ENCODE measurements at places on chromosomes 6 and 20.
A peak's percentile ranks its signal among the peaks of the same experiment; 100 is the strongest.

DNA sequence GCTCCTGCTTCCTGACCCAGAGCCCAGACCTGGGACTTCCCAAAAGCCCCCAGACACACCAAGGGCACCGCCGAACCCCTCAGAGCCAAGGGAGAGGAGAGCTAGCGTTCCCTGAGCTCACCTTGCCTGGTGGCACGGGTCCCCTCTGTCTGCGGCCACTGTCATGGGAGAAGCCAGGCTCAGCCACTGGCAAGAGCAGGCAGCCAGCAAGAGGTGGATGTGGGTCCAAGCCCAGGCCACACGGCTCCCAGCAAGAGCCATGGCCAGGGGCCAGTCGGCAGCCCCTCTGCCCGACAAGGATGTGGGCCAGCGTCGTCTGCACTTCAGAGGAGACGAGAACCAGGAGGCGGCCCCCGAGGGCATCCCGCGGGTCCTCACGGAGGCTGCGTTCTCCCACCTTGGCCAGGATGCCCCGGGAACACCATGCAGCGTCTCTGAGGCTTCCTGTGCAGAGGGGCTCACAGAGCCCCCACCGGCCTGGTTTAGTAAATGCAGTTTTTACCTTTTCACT lies 2.2 kb upstream of the PPDPF start:
- DNase-seq, result no peak

DNA sequence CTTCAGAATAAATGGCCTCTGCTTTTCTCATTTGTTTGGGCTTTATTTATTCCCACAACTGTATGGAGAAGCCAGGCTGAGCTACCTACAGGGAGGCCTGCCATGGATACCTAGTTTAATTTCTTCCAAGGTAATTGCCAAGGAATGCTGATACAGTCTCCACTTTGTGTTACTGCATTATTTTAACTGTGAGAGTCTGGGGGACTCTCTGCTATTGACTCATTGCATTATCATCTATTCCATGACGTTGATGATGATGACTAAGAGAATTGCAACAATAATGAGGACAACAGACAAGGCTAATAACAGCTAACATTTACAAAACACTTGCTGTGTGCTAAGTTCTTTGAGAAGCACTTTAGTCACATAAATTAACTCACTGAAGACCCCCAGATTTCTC lies 88.3 kb upstream of the COL21A1 start:
- DNase-seq, result peak; percentile 95

- no peak for DNase-seq
Measured at GRCh38 chr6:154122195-154122925, 83.3 kb downstream of the OPRM1 start.

DNA sequence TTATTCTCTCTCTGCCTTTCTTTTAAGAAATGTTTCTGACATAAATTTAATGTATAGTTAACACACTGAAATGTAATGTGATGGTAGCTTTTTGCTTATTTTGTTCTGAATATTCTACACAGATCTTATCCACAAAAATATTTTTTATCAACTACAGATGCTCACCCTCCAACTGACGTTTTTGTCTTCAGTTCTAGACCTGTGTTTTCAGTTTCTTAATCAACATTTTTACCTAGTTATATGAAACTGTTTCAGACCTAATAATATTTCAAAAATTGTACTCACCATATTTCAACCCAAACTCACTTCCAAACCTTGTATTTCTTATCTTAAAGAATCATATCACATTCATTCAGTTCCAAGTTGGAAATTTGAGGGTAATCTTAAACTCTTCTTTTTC lies 452.8 kb downstream of the RFPL4B start:
- no peak for DNase-seq

DNA sequence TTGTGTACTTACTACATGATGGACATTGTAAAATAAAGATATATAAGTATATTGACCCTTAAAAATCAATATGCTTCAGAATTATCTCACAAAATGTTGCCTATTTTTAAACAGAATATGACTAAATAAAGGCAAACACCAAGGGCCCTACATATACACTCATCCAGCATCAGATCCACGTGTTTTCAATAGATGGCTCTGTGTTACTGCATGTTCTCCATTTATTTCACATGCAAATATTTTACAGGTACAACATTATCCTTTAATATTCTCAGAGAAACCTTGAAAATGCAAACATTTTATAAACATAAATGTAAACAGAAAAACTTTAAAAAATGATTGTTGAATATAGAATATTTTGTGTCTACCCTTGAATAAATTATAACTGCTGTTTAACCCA lies 2.9 kb upstream of the KHDRBS2 start:
- no peak for DNase-seq

DNA sequence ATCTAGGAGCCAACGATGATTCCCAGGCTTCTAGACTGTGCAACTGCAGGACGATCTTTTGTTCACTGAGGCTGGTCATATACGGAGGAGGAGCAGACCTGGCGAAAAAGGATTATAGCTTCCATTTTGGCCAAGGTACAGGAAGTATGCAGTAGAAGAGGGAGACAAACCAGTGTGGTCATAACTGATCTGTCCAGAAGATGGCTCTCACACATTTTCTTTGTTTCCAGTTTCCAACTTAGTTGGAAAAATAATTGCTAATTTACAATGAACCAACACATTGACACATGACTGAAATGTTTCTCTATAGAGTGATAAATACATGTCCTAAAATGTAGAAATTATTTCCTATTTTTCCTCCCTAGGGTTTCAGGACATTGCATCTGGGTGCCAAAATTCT lies 364.1 kb upstream of the BTBD3 start:
- DNase-seq, result peak; percentile 54

DNA sequence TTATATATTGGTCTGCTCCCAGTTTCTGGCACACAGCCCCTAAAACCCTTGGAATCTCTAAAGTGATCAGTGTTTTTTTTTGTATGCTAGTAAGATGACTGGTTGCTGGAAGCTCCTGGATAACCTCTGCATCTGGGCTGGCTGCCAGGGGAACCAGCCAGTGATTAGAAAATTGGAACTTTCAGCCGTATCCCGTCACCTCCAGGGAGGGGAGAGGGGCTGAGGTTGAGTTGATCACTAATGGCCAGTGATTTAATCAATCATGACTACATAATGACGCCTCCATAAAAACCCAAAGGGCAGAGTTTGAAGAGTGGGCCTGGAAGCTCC lies 48.0 kb upstream of the NOP56 start:
- no peak for DNase-seq

GRCh38 chr6:35185302-35185681 lies 28.5 kb upstream of the SCUBE3 start:
- peak; percentile 94 for DNase-seq

DNA sequence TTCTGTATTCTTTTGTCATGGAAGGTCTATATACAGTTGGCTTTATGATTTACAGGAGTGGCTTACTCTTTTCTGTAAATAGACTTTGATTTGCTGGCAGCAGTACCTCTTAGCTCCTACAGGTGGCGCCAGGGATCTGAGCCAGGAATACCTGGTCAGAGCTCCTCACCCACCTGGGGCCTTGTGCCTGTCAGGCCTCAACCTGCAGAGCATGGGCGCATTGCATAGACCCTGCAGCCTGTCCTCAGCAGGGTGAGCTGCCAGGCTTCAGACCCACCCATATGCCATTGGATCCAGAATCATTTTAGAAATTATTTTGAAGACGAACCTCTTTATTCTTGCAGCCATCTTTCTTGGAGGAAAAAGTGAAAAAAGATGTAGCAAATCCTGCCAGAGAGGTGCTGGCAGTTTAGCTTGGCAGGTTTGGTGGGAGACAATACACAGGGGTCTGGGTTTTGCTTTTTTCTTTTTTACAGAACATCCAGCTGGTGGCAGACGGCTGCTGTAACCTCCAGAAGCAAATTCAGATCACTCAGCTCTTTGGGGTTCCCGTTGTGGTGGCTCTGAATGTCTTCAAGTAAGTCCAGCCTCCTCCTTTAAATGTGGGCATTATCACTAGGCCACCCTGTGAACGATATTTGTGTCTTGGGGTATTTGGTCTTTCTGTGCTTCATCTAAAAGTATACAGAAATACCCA lies 149.1 kb downstream of the MTHFD1L start:
- peak; percentile 79 for DNase-seq

- peak; percentile 2 for DNase-seq
Measured at GRCh38 chr6:110415086-110415916, at the start of gene DDO. Gene DDO, minus strand, starts transcription at chr6:110415575. Its CDS starts 2,113 bp downstream, at chr6:110413462.

- DNase-seq, result no peak
Measured at GRCh38 chr6:36547646-36548400, 544 bp upstream of the STK38 start.

DNA sequence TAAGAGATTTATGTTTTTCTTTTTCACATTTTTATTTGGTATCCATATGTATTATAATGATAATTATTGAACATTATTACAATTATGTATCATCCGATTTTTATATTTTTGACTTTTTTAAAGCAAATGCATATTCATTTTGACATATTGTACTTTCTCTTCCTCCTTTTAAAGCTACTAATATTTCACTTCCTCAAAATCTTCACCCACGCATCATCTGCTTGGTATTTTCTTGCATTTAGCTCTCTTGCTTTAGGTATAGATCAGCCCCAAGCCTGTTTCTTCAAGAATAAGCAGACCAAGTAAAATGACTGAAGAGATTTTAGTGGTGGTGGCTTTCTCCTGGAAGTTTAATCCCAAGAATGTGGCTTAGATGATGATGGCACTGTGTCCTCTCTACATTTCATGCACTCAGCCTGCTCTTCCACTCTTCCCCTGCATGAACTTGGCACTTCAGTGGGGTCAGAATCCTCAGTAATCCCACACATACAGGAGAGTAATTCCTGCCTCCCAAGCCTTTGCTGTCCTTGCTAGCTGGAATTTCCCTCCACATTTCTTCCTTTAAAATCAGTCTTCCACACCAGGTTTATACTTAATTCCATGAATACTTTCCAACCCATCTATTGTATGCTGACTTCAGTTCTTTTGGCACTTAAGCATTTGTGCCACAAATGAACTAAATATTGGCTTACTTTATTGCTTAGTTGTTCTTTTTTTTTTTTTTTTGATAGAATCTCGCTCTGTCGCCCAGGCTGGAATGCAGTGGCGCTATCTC lies 8.2 kb downstream of the NCOA7 start:
- DNase-seq, result no peak

- DNase-seq, result no peak
Measured at GRCh38 chr20:47468290-47469050, 33.2 kb upstream of the NCOA3 start.

GRCh38 chr6:56521454-56521853 lies 121.2 kb downstream of the DST start:
- DNase-seq, result peak; percentile 64

DNA sequence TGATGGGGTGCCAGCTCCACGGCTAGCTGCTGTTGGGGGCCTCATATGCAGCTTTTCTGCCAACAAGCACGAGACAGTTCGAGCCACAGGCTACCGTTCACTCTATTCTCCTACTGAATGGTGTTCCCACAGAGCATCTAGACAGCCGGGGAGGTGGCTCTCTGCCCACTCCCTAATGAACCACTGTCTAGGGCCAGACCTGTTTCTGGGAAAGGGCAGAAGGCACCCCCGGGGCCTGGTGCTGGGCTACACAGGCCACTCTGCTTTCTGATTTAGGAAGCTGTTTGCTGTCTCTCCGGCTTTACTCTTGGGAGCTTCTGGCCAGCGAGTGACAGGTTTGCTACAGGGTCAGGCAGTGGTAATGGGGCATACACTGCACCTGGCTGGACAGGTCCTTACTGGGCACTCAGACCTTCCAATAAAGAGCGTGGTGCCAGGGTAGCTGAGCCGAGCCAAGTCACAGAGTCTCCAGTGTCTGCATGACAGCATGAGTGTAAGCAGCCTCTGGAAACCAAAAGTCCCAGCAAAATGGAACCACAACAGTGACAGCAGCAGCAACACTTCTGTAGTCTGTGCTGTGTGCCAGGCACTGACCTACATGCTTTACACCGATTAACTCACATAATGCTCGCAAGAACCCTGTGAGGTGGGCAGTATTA lies 8.4 kb downstream of the CCDC167 start:
- DNase-seq, result no peak

DNA sequence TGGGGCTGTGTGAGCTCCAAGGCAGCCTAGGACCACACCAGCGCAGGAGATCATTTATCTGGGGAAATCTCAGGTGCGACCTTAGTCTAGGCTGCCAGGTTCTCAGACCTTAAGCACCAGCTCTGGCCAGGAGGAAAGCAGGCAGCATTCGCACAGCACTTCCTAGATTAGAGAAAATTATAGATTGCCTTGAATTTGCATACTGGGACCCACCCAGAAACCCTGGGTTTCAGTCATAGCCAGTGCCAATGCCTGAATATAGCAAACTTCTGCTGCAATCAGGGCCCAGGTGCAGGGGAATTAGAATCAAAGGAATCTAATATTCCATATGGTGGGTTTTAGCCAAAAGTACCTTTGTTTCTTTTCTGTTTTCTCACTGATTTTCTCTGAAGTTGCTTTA lies 204.3 kb upstream of the CST7 start:
- no peak for DNase-seq

- peak; percentile 43 for DNase-seq
Measured at GRCh38 chr6:3960754-3961361, 111.7 kb downstream of the FAM50B start.

GRCh38 chr6:18507561-18507960 lies 120.4 kb downstream of the RNF144B start:
- no peak for DNase-seq

DNA sequence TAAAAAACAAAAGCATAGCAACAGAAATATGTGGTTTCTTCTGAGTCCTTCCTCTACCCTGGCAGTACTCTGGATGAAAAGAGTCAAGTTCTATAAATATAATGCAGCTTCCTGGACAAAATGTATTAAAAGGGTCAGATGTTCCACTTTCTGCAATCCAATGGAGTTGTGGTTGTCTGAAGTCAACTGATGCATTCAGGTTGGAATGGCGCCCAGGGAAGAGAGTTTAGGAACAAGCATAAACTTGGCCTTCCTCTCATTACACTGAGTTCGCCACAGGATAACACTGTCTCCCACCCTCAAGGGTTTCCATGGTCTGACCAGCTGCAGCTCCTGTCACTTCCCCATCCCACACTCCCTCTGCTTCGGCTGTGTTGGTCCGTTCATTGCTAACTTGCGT lies 66.4 kb downstream of the PLEKHG1 start:
- no peak for DNase-seq

DNA sequence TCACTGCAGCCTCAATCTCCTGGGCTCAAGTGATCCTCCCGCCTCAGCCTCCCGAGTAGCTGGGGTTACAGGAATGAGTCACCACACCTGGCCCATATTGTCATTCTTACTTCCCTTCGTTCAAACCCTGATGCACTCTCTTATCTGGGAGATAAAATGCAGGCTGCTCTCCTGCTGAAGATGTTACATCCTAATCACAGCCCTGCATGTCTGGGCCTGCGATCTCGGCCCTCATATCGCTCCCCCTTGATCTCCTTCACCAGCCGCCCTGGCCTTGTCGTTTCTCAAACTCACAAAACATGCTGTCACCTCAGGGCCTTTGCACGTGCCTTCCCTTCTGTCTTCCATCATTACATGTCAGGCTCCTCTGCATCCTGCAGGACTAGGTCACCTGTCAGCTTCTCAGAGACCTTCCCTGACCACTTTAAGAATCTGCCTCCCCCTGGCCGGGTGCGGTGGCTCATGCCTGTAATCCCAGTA lies 8.8 kb upstream of the C20orf203 start:
- no peak for DNase-seq

GRCh38 chr6:27575594-27576361 lies 102.9 kb upstream of the ZNF184 start:
- peak; percentile 79 for DNase-seq

GRCh38 chr6:31308845-31309175 lies 36.9 kb upstream of the HLA-C start:
- no peak for DNase-seq
